ENCODE measurements at places on chromosomes 13 and 19. TPM values are rescaled to one million over a fixed set of nuclear protein-coding genes. Genes with fewer than 3 reads are reported as not detected.

The ZNF283 gene
- total RNA-seq, result 3.2 TPM

The SERTM1 gene
- not detected for total RNA-seq

The MARK4 gene
- 19.4 TPM for total RNA-seq

The ZNF57 gene
- total RNA-seq, result 3.0 TPM

The MBD3L2B gene
- total RNA-seq, result not detected

DNA sequence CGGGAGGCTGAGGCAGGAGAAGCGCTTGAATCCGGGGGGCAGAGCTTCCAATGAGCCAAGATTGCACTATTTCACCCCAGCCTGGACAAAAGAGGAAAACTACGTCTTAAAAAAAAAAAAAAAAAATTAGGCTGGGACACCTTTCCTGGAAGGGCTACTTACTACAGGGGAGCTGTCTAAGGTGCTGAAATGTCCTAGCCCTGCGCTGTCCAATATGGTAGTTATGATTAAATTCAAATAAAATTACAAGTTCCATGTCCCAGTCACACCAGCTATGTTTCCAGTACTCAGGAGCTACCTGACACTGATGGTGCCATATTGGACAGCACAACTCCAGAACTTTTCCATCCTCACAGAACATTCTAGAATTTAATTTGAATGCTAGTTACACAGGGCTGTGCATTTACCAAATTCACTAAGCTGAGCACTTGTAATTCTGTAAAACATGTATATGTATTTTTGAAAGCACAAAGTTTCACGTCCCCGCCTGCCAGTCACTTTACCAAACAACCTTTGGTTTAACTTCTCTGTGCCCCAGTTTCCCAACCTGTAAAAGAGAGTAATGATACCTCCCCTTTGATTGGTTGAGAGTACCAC is 9.2 kb upstream of the ZSCAN22 start:
- no peak for DNase-seq

GRCh38 chr13:75385708-75386083 is 96.3 kb downstream of the TBC1D4 start:
- no peak for DNase-seq

GRCh38 chr19:53960886-53961285 is 1.9 kb upstream of the CACNG8 start:
- no peak for DNase-seq

DNA sequence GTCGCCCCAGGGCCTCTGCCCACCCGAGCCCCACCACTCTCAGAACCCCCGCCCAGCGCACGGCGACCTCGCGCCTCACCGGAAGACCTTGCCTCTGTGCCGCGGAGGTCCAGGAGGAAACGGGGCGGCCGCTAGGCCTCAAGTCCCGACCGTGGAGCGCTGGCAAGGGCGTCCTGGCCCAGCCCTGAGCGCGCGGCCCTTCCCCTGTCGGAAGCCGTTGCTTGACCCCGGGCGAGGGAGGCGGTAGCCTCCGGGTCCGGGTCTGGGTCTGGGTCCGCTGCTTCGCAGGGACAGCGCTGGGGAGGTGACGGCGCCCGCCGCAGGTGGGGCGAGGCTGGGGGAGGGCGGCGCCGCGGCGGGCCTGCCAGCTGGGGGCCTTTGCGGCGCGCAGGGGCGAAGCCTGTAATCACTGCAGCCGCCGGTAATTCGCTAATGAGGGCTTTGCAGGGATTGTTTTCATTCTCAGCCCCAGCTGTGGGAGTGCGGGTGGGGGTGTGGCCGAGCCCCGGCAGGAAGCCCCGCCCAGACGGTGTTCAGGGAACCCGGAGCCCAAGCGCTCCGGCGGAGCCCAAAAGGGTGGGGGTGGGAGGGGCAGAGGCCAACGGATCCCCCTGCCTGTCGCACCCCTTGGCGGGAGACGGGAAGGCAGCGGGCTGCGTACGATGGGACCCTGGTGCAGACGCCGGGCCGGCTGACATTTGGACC is 8.6 kb downstream of the C19orf25 start:
- DNase-seq, result no peak

DNA sequence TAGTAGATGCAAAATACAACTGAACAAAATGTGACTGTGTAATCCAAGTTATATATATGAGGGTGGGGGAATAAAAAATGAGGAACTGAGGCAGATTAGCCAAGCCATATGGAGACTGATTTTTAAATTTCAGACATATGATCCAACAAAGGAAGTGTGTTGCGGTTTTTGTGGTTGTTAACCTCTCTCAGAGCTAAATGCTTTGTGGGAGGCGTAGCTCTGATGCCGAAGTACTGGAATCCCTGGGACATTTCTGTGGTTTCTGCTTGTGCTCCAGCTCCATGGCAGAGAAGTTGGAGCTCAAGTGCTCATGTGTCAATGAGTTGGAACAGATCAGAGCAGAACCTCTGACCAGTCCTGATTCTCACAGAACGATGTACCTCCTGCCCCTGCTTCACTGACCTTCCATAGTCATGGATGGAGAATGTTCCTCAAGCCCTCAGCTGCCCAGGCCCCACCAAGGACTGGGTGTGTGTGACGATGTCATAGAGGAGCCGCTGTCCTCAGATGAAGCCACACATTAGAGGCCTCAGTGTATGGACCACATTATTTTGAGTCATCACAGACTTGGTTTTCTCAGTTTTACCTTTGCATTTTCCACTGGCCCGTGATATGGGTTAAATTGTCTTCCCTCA is 107.6 kb downstream of the SOX1 start:
- DNase-seq, result no peak

- no peak for DNase-seq
Measured at GRCh38 chr19:54916822-54917221, 10.9 kb downstream of the NCR1 start.

DNA sequence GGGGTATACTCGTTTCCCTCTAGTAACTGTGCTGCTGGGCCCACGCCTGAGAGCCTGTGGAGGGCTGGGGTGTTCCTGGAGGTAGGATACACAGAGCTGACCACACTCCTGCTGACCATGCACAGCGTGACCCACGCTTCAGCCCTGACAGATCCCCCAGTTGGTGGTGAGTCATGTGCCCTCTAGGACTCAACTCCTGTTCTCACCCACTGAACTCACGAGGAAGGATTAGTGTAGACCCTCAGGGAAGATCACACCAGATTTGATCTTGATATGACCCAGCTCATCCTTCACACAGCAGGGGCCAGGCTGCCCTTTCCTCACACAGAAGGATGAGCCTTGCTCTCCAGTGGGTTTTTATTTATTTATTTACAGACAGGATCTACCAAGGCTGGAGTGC is 13.3 kb upstream of the ACP7 start:
- DNase-seq, result no peak

DNA sequence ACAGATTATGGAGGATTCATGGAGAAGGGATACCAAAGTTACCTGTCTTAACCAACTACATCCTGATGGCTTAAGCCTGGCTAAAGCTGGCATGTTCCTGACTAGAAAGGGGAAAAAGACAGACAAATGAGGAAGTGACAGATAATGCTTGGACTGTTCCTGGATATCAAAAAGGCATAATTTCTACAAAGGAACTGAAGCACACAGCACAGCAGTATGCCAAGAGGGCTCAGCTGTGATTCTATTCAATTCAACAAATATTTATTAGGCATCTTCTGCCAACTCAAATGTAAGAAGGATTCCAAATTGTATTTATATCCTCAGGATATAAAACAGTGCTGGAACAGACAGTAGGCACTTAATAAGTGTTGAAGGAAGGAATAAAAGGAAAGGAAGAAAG is 59.5 kb downstream of the KLF12 start:
- DNase-seq, result no peak

DNA sequence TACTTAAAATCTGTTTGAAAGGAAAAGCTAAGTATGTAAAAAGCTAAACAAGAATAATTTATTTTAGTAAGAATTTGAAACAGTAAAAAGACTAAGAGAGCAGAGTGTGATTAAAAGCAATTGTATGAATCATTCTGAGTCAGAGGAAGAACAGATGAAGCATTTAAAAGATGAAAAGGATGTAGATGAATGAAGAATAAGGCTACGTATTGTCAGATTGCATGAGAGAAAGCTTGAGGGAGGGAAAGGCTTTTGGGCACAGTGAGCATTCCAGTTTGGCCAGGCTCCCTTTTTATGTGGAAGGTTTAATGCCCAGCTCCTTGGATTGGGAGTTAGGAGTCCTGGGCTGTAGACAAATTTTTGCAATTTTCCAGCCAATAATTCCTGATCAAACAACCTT is 117.7 kb downstream of the FREM2 start:
- DNase-seq, result no peak

DNA sequence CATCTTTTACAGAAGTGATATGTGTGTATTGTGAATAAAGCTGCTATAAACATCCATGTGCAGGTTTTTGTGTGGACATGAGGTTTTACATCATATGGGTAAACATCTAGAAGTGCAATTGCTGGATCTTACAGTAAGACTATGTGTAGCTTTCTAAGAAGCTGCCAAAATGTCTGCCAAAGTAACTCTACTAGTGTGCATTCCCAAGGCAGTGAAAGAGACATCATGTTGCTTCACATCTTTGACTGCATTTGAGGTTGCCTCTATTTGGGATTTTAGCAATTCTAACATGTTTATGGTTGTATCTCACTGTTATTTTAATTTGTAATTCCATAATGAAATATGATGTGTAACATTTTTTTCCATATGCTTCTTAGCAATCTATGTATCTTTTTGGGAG is 30.3 kb downstream of the SLITRK6 start:
- DNase-seq, result no peak

GRCh38 chr13:62278271-62278670 is 862.6 kb upstream of the PCDH20 start:
- no peak for DNase-seq

GRCh38 chr13:42039457-42039945 is 8.9 kb upstream of the DGKH start:
- no peak for DNase-seq

DNA sequence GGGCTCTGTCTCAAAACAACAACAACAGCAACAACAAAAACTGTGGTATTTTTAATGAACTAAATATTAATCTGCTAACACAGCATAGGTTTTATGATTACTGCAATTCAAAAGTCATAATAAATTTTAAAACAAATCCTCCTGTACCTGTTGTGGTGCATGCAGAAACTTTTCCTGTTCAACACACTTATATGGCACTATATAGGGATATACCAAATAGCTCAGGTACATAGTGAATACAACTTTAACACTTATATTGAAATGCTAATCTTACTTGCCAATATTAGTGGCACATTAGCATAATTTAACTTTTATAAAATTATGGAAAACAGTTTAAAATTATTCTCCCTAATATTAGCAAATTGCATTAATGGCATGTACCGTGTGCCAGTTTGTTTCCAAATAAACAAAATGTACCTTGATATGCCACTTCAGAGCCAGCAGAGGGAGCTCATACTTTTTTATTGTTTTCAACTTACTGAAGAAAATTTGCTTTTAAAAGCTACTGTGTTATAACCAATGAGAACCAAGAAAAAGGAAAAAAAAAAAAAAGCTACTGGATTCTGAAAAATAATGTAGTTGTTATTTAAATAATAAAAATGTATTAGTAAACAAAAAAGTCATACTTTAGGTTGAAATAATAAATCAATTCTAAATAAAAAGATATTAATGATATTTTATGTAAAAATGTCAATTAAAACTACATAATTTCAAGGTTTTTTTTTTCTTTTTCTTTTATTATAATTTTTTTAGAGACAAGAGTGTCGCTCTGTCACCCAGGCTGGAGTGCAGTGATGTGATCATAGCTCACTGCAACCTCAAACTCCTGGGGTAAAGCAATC is 18.0 kb upstream of the RBM26 start:
- no peak for DNase-seq

GRCh38 chr13:26540334-26540733 is 17.1 kb upstream of the WASF3 start:
- no peak for DNase-seq

DNA sequence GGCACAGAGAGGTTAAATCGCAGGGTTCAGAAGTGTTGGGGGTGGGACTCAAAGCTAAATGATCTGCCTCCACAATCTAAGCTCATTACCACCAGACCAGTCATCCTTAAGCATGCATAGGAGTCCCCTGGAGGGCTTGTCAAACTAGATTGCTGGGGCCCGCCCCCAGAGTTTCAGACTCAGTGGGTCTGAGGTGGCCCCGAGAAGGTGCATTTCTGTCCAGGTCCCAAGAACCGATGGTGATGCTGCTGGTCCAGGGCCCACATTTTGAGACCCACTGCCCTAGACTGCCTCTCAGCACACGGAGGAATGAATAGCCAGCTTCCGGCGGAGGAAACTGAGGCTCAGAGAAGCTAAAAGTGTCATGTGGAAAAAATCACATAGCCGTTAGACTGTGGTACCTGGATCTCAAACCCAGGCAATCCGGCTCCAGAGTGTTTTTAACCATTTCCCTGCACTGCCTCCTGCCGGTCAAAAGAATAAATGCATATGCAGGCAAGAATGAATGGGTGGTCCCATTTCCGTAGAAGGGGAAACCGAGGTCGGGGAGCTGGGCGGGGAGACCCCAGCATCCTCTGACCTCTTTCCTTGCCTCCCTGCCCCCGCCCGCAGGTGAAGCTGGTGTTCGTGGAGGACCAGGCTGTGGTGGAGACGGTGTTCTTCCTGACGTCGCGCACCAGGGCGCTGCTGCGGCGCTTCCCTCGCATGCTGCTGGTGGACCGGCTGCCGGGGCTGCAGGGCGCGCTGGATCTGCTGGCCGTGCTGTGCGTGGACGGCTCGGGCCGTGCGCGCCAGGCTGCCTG is 23.8 kb downstream of the ZSWIM9 start:
- DNase-seq, result no peak

DNA sequence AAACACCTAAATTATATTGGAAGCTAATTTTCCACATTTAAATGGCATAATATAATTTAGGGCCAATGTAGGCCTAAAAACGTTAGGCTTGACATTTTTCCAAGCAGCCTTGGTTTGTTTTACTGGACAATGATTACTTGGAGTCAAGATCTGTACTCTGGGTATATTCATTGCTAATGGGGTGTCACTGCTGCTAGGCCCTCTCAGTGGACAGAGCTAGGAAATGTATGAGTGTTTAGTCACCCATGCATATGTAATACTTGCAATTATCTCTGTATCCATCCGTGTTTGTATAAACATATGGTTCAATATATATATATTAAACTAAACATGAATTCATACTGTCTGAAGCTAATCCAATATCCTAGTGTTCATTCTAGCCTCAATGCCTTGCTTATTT is 598.1 kb downstream of the DCT start:
- no peak for DNase-seq

- no peak for DNase-seq
Measured at GRCh38 chr13:45220403-45220802, 19.6 kb upstream of the KCTD4 start.

DNA sequence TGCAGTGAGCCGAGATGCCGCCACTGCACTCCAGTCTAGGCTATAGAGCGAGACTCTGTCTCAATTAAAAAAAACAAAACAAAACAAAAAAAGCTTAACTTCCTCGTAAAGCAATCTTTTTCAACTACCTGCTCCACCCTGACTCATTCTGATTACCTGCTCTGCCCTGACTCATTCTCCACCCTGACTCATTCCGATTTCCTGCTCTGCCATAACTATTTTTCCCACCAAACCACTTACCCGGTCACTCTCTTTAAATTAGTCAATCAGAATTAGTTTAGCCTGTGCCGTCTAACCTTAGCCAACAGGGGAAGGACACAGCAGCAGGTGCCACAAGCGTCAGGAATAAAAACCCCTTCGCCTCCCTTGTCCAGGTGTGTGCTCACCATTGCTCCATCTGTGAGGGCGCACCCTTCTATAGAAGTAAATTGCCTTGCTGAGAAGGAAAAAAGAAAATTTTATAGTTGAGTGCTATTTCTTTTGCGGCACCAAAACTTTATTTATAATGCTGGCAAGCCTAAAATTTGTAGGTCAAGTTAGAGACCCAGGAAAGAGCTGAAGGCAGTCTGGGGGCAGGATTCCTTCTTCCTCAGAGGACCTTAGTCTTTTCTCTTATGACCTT is 1.7 kb upstream of the IFT88 start:
- DNase-seq, result no peak

Measured in pancreas (tissue), 10 donors.